Dermis blood vessel endothelial cell (primary cell): ENCODE measurements at places on chromosomes 1 and 21.

- no peak for DNase-seq
These were observed 55.2 kb downstream of the PCNX2 start for GRCh38 chr1:233240371-233240770.

GRCh38 chr1:112021263-112021662 lies 31.8 kb upstream of the KCND3 start:
- DNase-seq: no peak

GRCh38 chr1:88060750-88061491 lies 623.2 kb upstream of the PKN2 start:
- DNase-seq: no peak

GRCh38 chr1:58596631-58597052 lies 19.6 kb upstream of the TACSTD2 start:
- no peak for DNase-seq
